ENCODE measurements at places on chromosomes 2 and 18.

GRCh38 chr2:121072784-121073183 is 212.2 kb downstream of the TFCP2L1 start:
- DNase-seq, result no peak

DNA sequence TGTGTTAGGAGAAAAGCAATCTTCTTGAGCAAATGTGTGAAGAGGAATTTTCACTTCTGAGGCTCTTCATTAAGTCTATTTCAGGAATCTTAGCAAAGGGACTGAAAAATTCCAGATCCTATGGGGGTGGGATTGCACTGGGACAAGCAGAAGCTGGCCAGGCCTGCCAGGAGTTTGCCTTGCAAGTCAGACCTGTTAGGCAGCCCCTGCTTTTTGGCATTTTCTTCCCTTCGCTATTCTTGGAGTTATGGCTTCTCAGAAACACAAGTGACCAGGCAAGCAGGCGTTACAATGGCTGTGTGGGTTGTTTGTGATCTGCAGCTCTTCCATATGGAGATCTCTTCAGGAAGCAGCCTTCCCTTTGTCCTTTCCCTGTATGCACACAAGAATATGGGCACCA is 8.0 kb upstream of the CCDC85A start:
- no peak for DNase-seq

GRCh38 chr2:214376618-214377285 is 34.1 kb upstream of the VWC2L start:
- no peak for DNase-seq

DNA sequence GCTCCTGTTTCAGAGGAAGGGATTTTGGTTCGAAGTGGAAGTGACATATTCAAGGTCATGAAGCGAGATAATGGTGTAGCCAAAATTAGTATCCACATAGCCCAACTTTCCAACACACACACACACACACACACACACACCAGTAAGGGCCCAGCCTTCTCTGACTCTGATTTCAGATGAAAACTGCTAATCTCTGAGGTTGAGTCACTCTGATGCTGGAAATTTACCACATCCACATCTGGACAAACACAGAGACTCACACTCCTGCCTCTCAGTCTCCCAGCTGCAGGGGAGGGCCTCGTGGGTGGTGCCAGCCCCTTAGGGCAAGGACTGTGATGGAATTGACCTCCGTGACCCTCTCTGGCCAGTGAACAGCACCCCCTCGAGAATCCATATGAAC is 29.0 kb upstream of the SLC35F6 start:
- DNase-seq, result no peak

DNA sequence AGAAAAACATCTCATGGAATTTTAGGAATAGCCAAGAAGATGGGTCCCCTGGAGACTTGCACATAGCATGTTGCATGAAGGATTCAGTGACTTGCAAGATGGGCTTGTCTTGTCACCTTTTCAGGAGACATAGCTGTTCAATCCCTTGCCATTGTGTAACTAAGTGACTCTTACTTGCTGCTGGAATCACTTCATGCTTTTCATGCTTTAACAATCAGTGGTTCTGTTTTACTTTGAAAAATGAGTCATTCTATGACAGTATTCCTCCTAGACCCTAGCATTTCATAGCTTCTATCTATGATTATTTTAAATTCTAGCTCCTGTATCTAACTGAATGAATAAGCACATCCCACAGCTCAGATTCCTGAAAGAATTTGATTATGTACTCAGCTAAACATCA is 2.8 kb downstream of the KYNU start:
- no peak for DNase-seq

- DNase-seq, result no peak
Measured at GRCh38 chr18:61870151-61870550, 22.7 kb downstream of the RNF152 start.

DNA sequence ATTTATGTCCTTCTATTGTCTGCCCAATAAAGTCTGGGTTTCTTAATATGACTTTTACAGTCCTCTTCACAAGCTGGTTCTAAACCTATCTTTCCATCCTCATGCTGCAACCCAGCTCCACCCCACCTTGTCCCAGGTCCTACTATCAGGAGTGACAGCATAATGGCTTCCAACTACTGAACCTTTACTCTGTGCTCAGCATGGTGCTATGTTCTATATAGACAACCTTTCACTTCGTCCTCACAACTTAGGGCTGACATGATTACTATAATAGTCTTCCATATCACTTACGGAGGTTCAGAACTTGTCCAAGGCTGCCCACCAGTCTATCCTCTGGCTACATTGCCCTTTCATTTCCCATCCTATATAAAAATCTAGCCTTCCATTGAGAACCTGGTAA is 256.8 kb downstream of the ALK start:
- no peak for DNase-seq

- no peak for DNase-seq
Measured at GRCh38 chr2:73776381-73776780, 3.5 kb downstream of the DUSP11 start.

GRCh38 chr2:42312106-42312505 is 48.9 kb downstream of the COX7A2L start:
- no peak for DNase-seq

GRCh38 chr18:54023471-54023870 is 201.0 kb downstream of the MBD2 start:
- no peak for DNase-seq

- DNase-seq, result peak; percentile 55
Measured at GRCh38 chr2:66575625-66576310, 140.8 kb downstream of the MEIS1 start.

DNA sequence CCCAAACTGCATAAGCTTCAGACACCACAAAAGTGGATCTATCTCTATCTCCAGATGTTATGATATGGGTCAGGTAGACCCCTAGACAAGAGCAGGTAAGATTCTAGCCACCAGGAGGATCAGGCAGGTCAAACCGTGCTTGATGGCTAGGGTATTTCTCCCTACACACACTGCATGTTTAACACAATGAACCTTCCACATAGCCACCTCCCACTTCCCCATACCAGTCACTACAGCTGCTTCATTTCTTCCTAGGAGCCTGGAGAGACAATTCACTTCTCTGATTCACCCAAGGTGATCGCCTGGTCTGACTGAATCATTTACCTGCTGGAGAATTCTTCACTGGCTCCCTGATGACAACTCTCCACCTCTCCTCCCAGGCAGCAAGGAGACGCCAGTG is 66.0 kb upstream of the MYCN start:
- DNase-seq, result no peak

GRCh38 chr2:112488201-112488600 is 6.2 kb downstream of the TTL start:
- DNase-seq, result no peak

DNA sequence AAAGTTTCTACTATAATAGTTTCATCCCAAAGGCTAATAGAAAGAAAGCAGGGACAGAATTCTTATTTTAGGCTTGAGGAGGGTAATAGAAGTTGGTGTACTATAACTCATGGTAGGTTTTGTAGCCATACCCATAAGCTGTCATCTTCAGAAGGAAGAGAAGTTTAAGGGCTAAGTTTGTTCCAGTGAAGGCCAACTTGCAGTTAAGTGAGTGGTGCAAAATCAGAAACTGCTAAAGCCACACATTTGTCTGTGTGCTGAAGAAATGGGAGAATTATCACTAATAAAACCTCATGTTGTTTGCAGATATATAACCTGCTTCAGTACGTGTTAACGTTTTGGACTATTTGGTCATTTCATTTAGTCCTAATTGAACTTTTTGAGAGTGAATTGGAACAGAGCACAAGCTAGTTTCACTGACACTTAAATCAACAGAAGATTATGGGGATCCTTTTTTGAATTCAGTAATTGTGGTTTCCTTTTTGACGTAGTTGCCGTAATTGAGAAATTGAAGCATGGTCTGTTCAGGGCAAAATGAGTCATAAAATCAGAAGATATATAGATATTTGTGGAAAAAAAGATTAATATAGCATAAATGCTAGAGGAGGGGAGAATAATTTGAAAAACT is 69.1 kb downstream of the PHLPP1 start:
- DNase-seq, result no peak

DNA sequence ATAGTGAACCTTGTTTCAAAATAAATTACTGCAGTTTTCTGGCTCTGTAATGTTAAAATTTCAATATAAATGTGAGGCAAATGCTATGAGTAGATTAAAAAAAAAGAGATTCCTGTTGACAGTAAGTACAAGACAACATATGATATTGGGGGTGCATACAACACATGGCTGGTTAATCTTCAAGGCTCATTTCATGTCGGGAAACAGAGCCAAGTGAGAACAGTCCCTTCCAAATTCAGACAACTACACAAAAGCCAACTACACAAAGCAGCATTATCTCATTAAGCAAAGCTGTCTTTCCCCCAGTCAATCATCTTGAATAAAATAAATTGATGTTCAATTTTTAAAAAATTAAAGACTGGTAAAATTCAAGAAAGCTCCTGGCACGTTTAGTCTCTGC is 549.2 kb downstream of the CCDC85A start:
- no peak for DNase-seq

GRCh38 chr18:37958499-37958898 is 392.9 kb upstream of the CELF4 start:
- no peak for DNase-seq

DNA sequence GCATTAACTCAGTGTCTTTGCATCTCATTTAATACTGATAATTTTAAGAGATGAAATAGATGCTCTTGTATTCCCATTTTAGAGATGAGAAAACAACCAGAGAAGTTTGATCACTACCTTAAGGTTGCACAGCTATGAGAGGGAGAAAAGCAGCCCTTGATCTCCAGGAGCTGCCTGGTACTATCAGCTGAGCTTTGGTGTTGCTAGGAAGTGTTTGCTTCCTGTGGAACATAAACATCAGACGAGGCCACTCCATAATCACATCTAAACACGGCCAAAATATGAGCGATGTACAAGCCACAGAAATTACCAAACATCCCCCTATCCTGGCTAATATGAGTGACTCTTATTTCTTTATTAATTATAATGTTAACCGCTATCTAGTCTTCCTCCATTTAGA is 620 bp upstream of the WDFY1 start:
- no peak for DNase-seq

- DNase-seq, result peak; percentile 96
Measured at GRCh38 chr2:44964752-44965236, 23.3 kb downstream of the SIX3 start.

GRCh38 chr18:13003466-13003896 is 12.3 kb downstream of the CEP192 start:
- DNase-seq, result peak; percentile 10

DNA sequence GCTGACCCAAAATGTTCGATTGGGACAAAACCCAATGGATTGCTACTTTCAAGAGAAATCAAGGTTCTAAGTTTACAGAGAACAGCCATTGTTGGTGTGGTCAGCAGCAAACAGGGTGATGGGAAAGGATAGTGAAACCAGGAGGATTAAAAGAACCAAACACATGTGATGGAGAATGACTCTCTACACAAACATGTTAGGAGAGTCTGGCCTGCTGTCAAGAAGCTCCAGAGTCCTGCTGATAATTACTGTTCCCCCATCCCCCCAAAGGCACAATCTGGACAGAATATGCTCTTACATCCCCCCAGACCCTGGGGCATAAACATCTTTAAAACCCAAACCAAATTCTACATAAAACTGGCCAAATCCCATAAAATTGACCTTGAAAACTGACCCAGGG is 32.0 kb upstream of the ACYP2 start:
- DNase-seq, result no peak

- no peak for DNase-seq
Measured at GRCh38 chr18:62287781-62288664, 37.1 kb upstream of the TNFRSF11A start.

GRCh38 chr2:147320146-147320545 is 524.7 kb upstream of the ACVR2A start:
- DNase-seq, result no peak

DNA sequence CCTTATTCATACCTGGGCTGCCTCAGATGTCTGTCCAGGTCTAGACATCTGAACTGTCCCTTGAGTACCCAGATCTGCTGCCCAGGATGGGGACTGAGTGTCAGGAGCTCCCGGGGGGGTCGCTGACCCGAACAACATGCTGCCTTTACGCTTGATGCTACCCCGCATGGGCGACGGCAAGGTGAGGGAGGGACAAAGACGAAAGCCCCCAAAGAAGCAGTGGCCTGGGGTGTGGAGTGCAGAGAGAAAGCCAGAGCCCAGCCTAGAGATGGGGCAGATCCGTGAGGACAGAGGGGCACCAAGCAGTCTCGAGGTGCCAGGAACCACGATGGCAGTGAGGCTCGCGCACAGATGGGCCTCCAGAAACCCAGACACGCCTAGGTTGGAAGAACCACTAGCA is 234.7 kb downstream of the ATAD2B start:
- DNase-seq, result no peak

DNA sequence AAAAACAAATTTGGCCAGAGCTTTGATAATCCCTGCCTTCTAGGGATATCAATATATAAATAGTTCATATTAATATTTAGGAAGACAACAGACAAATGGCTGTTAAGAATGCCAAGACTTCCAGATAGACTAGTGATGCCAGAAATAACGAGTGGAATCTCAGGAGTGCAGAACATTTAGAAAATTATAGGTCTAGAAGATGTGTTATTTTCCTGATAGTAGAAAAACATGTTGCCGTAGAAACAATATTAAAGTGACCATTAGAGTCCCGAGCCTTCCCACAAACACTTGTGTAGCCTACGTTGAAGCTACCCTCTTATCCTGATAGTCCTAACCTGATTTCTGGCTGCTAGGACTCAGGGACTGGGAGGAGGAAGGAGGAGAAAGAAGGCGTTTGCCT is 54.3 kb upstream of the ITGA6 start:
- DNase-seq, result no peak

- DNase-seq, result no peak
Measured at GRCh38 chr2:19982268-19982667, 7.6 kb downstream of the WDR35 start.

- DNase-seq, result no peak
Measured at GRCh38 chr2:15737314-15738224, 145.9 kb downstream of the DDX1 start.

DNA sequence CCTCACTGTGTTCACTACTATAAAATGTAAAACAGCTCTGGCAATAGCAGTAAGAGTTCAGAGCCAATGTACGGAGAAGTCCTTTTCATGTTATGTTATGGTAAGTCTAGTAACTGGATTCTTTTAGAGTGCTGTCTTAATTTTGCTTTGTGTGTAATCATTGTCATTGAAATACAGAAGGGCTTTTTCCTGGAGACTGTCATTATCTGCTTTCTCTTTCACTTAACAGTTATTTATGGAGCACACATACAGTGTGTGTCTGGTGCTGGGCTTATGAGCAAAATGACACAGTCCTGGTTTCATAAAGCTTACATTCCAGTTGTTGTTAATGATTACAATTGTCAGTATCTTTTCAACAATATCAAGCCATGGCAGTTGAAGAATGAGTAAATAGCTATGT is 95.5 kb downstream of the CCDC102B start:
- no peak for DNase-seq

DNA sequence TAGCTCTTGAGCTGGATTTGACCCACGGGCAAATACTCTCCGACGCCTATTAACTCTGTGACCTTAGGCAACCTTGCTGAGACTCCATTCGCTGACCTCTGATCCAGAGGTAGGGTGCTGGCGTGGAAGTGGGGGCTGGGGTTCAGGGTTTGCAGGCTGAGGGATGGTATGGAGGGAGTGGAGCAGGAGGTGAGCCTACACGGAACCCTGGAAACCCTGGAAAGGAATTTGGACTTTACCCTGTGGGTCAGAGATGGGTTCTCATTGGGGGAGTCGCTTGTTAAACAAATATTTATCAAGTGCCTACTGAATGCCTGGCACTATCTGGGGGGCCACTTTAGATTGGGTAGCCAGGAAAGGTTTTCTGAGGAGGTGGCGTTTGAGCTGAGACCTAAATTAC is 58.2 kb upstream of the FZD7 start:
- no peak for DNase-seq
